ENCODE measurements at places on chromosomes 6 and 20. TPM values are rescaled to one million over a fixed set of nuclear protein-coding genes. Genes with fewer than 3 reads are reported as not detected.
A peak's percentile ranks its signal among the peaks of the same experiment; 100 is the strongest.

The ANKRD6 gene
- 8.3 TPM for polyA plus RNA-seq

DNA sequence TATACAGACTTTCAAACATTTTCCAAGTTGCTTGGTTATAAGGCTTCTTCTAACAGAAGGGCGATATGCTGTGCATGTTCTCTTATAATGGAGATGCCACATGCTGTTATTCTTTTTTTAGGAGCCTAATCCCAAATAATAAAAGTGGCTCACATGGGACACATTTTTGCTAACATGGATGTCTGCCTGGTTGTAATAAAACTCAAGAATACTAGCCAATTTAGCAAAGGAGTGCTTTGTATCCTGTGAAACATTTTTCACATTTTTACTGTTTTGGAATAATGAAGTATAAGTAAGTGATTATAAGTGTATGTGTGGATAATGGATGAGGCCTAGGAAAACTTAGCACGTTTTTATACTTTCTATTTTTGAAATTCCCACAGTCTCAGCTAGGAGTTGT lies 312.2 kb downstream of the LAMA2 start:
- no peak for DNase-seq

- no peak for DNase-seq
Measured at GRCh38 chr6:157080986-157081391, 242.3 kb downstream of the TMEM242 start.

DNA sequence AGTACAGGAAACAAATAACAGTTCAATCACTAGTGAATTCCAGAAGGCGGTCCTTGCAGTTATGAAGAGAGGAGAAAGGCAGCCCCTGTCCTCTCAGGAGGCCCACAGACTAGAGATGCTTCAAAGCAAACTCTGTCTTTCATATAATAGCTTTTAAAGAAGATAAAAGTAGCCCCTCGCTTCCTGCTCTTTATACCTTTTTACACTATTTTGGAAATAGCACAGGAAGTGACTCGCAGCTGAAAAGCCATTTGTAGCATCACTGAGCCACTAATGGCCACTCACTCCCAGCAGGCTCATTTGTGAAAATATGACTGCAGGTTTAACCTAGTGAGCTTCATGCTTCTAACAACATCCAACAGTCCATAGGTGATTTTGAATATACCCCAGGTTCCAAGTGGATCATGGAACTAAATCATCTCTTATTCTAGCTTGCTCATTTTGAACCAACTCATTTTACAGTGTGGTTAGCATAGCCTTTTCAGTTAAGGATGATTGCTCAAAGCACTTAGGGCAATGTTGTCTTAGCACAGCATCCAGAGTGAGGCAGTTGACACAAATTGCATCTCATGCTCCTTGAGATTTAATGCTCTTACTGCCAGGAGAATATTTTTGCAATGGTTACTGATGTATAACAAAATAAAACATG lies 136.0 kb upstream of the NRSN1 start:
- DNase-seq, result no peak

- no peak for DNase-seq
Measured at GRCh38 chr20:57902473-57902872, 192.7 kb upstream of the PMEPA1 start.

DNA sequence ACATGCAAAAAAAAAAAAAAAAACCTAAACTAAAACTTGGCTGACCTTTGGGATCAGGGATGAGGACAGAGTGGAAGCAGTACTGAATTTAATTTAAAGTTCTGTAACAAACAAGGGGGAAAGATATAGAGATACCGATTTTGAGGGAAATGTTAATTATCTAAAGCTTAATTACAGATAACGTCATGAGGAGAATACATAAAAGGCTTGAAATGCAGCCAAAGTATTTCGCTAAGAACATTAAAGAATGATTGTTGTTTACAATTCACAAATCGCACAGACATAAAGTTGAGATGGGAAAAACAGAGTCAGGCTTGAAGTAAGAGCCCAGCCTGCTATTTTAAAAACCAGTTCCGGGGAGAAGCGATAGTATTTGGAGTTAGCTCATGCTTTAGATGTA lies 208.0 kb upstream of the SASH1 start:
- no peak for DNase-seq

- no peak for DNase-seq
Measured at GRCh38 chr20:46700481-46700880, 9.0 kb upstream of the SLC2A10 start.

DNA sequence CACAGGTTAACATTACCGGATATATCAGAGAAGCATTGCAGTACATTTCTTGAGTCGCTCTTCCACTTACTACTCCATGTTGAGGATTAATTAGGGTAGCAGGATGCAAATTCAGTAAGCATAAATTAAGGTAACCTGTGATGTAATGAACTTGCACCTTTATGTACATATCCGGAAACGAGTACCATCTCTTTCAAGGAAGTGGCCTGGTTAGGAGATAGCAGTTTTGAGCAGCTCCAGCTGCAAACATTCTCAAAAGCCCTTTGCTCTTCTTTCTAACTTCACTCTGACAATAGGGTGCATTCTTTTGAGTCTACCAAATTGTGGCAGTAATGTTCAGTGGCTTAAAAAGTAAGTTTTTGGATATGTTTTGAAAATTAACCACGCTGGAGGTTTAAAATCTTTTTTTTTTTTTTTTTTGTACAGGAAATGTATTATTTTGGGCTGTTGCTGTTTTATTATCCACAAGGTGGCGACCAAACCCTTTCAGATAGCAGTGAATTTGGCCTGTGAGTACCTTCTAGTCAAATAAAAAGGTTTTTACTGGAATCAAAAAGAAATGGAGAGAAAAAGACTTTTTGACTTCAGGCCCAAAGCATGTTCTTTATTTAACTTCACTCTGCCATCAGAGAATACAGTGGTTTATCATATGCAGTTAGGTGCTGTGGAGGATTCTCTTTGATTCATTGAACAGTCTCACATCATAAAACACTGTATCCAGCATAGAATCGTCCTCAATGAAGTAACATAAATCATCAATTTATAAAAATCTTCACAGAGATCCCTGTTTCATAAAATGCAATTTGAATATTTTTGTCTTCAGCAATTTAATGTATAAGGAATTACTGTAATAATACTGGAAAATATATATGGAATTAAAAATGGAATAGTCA lies 8.9 kb downstream of the FAM217B start:
- peak; percentile 44 for DNase-seq
